ENCODE measurements at places on chromosomes 7 and 10.
A peak's percentile ranks its signal among the peaks of the same experiment; 100 is the strongest.

DNA sequence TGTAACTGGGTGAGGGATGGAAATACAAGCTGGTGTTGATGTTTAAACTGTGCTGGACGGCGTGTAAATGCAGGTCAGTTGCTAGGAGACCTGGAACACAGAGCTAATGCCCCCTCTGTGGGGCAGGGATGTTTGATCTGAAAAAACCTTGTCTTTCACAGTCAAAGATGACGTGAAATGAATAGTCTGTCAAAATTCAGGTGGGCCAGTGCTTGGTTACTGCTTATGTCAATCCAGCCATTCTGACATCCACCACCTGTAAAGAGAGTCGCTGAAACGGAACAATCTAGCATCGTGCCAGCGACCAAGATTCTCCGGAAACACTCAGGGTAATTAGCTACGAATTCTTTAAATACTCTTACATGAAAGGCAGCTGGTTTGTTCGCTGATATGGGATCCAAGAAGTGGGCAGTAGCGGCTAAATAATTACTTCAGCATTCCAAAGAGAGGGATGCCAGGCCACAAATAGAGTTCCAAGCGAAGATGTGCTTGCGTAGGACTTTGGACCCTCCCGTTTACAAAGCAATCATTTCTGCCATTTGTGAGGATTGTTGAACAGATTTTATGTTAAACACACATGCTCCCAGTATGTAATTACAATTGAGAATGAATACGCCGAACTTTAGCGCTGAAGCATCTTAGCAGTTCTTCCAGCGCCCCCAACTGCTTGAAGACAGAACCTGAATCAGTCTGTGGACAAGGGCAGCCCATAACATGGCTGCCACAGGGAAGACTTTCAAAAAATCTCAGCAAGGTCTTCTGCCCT, 7.3 kb upstream of the ASB4 start:
- no peak overlapping the region for H3K27ac ChIP-seq
- H3K36me3 ChIP-seq, result no peaks in the 10 kb centered on the region

- H3K4me1 ChIP-seq, result peaks cover 53% of the 10 kb centered on the region
- H3K27me3 ChIP-seq, result no peaks in the 10 kb centered on the region
- peaks cover 13% of the 10 kb centered on the region for H3K36me3 ChIP-seq
- H3K27ac ChIP-seq, result no peak overlapping the region
- no peak for DNase-seq
These were observed 55.9 kb downstream of the SHH start for GRCh38 chr7:155756322-155756721.

DNA sequence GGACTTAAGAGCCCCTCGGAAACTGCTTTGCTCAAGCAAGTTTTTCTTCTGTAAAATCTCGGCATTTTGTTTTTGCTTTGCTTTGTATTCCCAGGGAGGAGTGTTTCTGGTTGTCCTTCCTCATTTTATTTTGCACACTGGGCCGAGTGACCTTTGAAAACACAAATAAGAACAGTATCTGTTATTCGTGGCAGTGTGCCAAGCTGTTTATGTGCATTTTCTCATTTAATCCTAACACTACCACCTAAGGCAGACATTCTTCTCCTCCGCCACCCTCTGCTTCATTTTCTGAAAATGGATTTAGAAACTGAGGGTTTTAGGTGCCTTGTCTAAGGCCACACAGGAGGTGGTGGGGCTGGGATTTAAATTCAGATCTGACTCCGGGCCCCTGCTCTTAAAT, 218.5 kb downstream of the TCF7L2 start:
- DNase-seq, result no peak
- no peaks in the 10 kb centered on the region for H3K27me3 ChIP-seq
- peaks cover 18% of the 10 kb centered on the region for H3K4me1 ChIP-seq
- H3K4me3 ChIP-seq, result no peak overlapping the region
- H3K27ac ChIP-seq, result no peak overlapping the region

DNA sequence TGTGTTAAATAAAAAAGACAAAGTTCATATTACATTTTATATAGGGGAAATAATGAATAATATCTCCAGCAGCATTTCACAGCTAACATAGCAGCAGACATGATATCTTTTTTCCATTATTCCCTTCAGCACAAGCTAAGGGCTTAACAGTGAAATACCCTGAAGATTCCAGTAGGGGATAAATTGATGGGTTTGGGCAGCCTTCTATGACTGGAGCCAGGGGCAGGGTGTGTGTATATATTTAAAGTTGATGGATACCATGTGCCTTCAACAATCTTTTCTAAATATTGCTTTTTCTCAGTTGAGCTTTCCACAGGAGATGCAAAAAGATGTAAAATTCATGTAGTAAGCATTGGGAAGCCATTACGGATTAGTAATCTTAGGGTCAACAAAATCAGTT, 151.2 kb downstream of the MAGI2 start:
- H3K27ac ChIP-seq, result no peak overlapping the region
- H3K36me3 ChIP-seq, result no peaks in the 10 kb centered on the region
- DNase-seq, result no peak
- no peaks in the 10 kb centered on the region for H3K4me1 ChIP-seq
- H3K4me3 ChIP-seq, result no peak overlapping the region

DNA sequence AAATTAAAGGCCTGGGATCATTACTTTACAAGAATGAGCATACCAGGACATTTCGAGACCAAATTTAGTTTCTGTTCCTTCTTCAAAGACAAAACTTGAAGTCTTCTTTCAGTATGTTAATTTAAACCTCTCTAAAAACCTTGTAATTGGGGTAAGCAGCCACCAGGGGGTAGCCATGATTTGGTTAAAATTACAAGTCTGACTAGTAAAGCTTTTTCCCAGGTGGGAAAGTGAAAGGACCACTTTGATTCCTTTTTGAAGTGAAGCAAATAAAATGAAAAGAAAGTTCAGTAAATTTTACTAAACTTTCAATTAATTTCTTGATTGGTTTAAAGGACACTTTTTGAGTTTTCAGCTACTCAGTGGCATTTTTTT, 294.3 kb downstream of the BBS9 start:
- H3K36me3 ChIP-seq, result peaks cover 2% of the 10 kb centered on the region
- DNase-seq, result no peak

- H3K36me3 ChIP-seq, result peaks cover 21% of the 10 kb centered on the region
- H3K27ac ChIP-seq, result no peak overlapping the region
- peaks cover 15% of the 10 kb centered on the region for H3K4me1 ChIP-seq
- H3K27me3 ChIP-seq, result peaks cover 57% of the 10 kb centered on the region
These were observed 1.9 kb downstream of the VGF start for GRCh38 chr7:101163279-101164070.

DNA sequence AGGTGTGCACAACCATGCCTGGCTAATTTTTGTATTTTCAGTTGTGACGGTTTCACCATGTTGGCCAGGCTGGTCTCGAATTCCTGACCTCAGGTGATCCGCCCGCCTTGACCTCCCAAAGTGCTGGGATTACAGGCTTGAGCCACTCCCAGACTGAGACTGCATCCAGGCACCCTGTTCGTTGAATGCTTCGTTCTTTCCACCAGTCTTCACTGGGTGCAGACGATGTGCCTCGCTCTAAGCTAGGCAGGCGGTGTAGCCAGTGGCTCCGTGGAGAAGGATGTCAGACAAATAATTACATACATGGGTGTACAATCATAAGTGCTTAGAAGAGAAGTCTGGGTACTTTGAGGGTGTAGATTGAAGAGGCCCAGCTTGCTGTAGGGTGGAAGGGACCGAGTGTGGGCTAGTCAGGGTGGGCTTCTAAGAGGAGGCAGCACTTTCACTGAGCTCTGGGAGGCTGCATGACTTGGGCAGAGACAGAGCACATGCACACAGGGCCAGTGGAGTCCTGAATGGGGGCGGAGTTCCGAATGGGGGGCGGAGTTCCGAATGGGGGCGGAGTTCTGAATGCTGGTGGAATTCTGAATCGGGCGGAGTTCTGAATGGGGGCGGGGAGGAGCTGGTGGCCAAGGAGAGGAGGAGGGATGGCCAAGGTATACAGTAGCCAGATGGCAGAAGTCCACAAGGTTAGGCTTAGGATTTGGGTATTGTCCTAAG, 74.3 kb downstream of the COL26A1 start:
- no peaks in the 10 kb centered on the region for H3K36me3 ChIP-seq
- no peaks in the 10 kb centered on the region for H3K4me1 ChIP-seq
- no peak overlapping the region for H3K4me3 ChIP-seq
- no peak for DNase-seq

DNA sequence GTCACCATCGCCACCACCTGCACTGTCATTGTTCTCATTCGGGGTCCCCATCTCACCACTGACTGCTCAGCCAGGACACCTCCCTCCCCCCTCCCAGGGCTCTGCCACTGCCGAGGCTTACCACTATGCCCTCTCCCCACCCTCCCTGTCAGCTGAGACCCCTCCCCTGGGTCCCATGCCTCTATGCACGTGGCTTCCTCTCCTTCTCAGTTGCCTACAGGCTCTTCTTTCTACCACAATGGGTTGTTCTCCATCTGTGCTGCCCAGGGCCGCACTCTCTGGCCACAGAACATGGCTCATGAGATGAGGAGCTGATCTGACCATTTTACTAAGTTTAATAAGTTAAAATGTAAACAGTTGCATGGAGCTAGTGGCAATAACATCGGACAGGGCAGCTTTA, 16.1 kb upstream of the EN2 start:
- no peak overlapping the region for H3K4me3 ChIP-seq
- no peaks in the 10 kb centered on the region for H3K36me3 ChIP-seq
- H3K27ac ChIP-seq, result no peak overlapping the region
- peaks cover 84% of the 10 kb centered on the region for H3K27me3 ChIP-seq

DNA sequence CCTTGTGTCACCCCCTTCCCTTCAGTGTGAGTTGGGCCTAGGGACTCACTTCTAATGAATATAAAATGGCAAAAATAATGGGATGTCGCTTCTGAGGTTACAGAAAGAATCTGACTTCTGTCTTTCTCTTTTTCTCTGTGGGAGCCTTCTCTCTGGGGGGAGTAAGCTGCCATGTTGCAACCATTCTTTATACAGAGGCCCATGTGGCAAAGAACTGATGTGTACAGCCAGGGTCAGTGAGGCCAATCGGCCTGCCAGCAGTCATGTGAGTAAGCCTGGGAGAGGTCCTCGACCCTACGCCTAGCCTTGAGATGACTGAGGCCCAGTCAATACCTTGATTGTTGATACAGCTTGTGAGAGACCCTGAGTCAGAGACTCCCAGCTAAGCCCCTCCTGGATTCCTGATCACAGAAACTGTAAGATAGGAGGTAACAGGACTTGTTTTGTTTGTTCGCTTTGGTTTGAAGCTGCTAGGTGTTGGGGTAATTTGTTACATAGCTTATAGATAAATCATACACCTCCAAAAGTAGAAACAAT, 1.7 kb downstream of the TCAF1 start:
- DNase-seq, result no peak
- no peaks in the 10 kb centered on the region for H3K27me3 ChIP-seq

DNA sequence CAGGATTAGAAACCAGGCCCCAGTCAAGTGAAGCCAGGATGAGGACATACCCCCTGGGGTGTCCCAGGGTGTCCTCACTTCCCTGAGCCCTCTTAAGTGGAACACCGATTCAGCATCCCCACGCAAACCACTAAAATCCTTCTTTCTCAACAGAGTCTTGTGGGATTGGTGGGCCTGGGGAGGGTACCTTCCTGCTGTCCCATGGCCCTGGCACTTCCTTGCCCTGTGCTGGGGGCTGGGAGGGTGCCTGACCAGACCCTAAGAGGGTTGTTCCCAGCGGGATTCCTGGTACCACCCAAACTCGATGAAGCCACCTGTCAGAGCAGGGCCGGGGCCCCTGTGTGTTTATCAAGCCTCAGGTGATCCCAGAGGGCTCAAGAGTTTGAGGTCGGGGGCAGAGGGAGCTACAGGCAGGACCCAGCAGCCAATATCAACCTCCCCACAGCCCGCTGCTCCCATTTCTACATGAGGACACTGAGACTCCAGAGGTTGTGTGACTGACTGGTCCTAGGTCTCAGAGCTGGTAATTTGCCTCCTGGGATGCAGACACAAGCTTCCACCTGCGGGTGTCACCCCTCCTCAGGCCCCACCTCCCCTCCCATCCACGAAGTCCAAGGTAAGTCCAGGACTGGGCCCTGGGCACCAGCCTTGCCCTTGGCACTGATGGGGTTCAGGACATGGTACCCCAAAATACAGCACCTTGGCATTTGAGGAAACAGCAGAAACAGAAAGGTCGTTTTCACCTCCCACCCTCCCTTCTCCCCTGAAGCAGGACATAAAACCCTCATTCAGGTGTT, 31.4 kb downstream of the OAT start:
- H3K27me3 ChIP-seq, result peaks cover 25% of the 10 kb centered on the region
- H3K4me3 ChIP-seq, result no peak overlapping the region
- H3K27ac ChIP-seq, result no peak overlapping the region
- no peak for DNase-seq

DNA sequence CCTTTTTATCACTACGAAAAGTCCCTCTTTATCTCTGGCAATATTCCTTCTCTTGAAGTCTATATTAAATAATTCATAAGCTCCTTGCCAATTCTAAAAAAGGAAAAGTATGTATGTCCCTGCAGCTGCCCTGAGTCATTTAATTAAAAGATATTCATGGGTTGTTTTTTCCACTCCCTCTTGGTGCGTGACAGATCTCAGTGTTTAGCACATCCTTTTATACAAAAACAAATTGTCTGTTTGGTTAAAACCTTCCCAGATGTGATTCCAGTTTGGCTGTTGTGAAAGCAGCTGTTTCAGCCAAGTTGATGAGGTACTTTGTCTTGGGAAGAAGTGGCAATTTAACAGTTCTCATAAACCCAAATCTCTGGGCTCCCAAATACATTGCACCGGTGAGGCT, 33.8 kb upstream of the PRLHR start:
- no peak overlapping the region for H3K4me3 ChIP-seq
- peaks cover 66% of the 10 kb centered on the region for H3K27me3 ChIP-seq
- DNase-seq, result no peak
- no peak overlapping the region for H3K27ac ChIP-seq
- no peaks in the 10 kb centered on the region for H3K4me1 ChIP-seq

- peaks cover 44% of the 10 kb centered on the region for H3K27me3 ChIP-seq
- H3K4me3 ChIP-seq, result no peak overlapping the region
- H3K4me1 ChIP-seq, result no peaks in the 10 kb centered on the region
- no peak for DNase-seq
These were observed 24.7 kb downstream of the AFAP1L2 start for GRCh38 chr10:114379631-114380041.

DNA sequence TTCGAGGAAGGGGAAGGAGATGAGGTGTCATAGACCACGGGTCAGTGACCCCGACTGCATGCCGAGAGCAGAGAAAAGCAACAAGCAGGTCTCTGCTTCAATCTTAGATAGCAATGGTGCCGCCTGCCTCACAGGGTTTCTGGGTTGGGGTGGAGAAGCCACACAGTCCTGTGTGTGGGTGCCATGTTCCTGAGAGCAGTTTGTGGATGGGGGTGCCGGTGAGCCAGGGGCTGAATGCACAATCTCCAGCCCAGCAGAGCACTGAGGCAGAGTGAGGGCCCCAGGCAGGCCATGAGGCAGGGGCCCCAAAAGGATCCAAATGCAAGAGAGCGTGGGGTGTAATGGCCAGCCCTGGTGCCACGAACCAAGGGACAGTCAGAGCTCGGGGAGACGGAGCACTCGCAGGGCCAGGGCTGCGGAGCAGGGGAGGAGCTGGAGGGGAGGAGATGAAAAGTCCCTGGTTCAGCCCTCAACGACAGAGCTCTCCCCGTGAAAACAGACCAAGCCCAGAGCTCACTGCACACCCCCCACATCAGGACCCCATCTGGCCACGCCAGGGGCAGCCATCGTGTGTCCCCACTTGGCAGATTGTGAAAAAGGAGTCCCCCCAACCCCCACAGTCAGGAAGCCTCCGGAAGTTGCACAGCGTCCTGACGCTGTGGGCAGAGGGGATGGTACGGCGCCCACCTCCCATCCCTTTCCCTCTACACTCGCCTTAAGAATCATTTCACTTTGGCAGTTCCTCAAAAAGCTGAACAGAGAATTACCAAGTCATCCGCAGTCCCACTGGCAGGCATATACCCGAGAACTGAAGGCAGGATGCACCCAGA, 19.9 kb downstream of the WDR86 start:
- H3K4me1 ChIP-seq, result no peaks in the 10 kb centered on the region
- peak overlapping the region; percentile 49 for H3K27ac ChIP-seq
- H3K27me3 ChIP-seq, result peaks cover 10% of the 10 kb centered on the region
- H3K36me3 ChIP-seq, result no peaks in the 10 kb centered on the region

GRCh38 chr7:5550831-5551230, 127.2 kb upstream of the TNRC18 start:
- peak overlapping the region; percentile 33 for H3K27ac ChIP-seq
- peaks cover 6% of the 10 kb centered on the region for H3K36me3 ChIP-seq
- no peaks in the 10 kb centered on the region for H3K27me3 ChIP-seq
- peaks cover 8% of the 10 kb centered on the region for H3K4me1 ChIP-seq

Measured in central memory CD8-positive, alpha-beta T cell (primary cell).